ENCODE measurements at places on chromosomes 16 and 17. TPM values are rescaled to one million over a fixed set of nuclear protein-coding genes. Genes with fewer than 3 reads are reported as not detected.

Gene SLFN13
- total RNA-seq, result 28.6 TPM

Gene SP2
- total RNA-seq, result 17.4 TPM

Gene CCT6B
- 0.69 TPM for total RNA-seq

Gene FBXO39
- not detected for total RNA-seq

- DNase-seq, result no peak
Observed at GRCh38 chr17:77118251-77118928, 22.4 kb upstream of the SEC14L1 start.

DNA sequence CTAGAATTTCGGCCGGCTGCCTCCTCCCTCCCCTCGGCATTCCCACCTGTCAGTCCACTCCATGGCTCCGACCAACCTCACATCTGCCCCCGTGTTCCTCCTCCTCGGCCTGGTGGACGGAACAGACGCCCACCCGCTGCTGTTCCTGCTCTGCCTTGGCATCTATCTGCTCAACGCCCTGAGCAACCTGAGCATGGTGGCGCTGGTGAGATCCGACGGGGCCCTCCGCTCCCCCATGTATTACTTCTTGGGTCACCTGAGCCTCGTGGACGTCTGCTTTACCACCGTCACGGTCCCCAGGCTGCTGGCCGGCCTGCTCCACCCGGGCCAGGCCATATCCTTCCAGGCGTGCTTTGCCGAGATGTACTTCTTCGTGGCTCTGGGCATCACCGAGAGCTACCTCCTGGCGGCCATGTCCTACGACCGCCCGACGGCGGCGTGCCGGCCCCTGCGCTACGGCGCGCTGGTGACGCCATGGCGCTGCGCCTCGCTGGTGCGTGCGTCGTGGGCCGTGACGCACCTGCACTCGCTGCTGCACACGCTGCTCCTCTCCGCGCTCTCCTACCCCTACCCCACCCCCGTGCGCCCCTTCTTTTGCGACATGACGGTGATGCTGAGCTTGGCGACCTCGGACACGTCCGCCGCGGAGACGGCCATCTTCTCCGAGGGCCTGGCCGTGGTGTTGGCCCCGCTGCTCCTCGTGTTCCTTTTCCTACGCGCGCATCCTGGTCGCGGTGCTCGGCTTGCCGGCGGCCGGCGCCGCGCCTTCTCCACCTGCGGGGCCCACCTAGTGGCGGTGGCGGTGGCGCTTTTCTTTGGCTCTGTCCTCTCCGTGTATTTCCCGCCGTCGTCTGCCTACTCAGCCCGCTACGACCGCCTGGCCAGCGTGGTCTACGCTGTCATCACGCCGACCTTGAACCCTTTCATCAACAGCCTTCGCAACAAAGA, at the start of gene OR3A2:
TSS of gene OR3A2 (minus strand) at position 440 of the 948 bp plus-strand sequence.
- peak; percentile 31 for DNase-seq

- DNase-seq, result peak; percentile 96
Observed at GRCh38 chr16:66516808-66517585, 32.9 kb downstream of the TK2 start.

DNA sequence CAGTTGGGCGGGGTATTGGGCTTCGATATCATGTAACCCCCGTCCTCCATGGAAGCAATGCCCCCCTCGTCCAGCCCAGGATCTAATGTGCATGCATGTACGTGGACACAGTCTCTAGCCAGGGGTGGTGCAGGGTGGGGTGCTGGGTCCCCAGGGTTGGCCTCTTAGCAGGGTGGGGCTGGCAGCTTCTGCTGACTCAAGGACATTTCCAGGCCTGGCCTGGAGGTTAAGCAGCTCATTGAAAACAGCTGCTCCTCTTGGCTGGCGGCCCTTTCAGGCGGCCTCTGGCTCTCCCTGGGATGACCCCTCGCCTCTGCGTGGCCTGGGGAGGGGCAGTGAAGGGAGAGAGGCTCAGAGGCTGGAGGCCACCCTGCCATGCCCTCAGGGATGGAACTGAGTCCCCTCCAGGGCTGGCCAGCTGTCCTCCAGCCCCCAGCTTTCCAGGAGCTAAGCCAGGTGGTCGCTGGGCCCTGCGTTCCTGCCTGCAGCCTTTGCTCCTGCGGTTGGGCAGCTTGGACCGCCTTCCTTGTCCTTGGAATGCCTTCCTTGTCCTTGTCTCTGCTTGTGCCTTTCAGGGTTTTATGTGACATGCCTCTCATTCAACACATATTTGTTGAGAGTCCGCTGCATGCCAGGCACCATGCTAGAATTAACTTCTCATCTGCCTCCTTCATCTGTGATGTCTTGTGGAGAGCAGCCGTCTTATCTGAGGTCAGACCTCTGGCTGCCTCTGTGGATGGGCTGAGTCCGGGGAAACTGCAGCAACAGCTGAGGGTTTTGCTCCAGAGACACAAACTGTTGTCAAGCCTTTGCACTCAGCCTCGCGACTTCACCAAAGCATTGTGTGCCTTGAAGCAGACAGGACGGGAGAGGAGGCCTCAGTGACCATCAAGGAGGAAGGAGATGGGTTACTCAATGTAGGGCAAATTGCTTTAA, 26.6 kb downstream of the MRC2 start:
- peak; percentile 27 for DNase-seq

DNA sequence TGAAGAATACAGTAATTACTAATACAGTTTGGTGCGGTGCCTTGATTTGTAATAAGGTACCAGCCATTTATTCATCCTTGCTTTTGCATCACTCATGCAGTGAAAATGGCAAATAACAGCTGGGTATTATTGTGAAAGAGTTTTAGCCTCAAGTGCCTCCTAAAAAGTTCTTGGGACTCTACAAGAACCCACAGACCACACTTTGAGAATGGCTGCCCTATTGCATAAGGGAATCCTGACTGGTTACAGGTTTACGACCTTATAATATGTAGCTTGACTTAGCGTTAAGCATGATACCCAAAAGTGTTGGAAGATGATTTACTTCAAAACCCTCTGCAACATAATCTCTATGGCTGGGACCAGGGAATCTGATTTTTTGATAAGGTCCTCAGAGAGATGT, 4.2 kb downstream of the MYH13 start:
- DNase-seq, result no peak

GRCh38 chr17:48127371-48128051, 19.9 kb downstream of the SNX11 start:
- no peak for DNase-seq

GRCh38 chr17:12727076-12727760, 61.5 kb downstream of the MYOCD start:
- no peak for DNase-seq

DNA sequence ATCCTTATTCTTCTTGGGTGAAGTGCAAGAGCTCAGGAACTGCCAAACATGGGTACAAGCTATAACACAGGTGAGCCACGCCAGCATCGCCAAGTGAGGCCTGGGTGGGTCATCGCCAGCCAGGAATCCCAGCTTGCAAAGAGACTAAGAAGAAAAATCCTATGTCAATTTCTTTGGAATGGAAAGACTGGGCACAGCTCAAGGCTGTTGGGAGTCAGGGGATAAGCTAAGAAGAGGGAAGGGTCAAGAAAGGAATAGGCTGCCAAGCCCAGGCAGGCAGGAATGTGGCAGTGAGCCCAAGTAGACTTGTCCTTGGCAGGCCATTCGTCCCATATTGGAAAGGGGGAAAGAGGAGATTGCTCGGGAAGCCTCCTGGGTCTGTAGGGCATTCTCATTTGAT, 191.4 kb upstream of the CDH5 start:
- no peak for DNase-seq

DNA sequence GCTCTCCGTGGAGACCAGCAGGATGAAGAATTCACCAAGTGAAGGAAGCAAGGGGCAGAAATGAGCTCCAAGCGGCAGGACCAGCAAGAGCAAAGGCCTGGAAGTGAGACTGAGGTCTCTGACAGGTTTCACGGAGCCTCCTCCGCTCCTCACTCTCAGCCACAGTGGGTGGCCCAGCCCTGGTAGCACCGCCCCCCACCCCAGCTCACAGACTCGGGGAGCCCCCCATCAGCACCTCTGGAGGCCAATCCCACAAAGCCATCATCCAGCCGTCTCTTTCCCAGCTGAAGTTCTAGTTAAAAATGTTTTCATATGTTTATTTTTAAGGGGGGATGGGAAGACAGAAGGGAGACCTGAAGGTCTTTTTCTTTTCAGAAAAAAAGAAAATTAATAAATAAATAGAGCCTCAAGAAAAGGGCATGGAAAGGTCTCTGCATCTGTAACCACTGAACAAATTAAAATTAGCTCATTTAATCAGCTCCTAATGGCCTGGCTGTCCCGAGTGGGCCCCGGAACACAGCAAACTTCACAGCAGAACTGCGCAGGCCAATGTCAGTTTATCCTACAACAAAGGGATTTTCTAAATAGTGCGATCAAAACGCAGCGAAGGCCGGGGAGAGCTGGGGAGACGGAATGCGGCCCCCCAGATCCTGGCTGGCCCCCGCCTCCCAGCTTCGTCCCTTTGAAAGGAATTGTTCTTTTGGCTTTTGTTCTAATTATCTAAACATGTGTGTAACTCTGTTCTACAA, 190.3 kb downstream of the ZNF423 start:
- no peak for DNase-seq

GRCh38 chr17:18858567-18859245, 775 bp downstream of the PRPSAP2 start:
- no peak for DNase-seq

DNA sequence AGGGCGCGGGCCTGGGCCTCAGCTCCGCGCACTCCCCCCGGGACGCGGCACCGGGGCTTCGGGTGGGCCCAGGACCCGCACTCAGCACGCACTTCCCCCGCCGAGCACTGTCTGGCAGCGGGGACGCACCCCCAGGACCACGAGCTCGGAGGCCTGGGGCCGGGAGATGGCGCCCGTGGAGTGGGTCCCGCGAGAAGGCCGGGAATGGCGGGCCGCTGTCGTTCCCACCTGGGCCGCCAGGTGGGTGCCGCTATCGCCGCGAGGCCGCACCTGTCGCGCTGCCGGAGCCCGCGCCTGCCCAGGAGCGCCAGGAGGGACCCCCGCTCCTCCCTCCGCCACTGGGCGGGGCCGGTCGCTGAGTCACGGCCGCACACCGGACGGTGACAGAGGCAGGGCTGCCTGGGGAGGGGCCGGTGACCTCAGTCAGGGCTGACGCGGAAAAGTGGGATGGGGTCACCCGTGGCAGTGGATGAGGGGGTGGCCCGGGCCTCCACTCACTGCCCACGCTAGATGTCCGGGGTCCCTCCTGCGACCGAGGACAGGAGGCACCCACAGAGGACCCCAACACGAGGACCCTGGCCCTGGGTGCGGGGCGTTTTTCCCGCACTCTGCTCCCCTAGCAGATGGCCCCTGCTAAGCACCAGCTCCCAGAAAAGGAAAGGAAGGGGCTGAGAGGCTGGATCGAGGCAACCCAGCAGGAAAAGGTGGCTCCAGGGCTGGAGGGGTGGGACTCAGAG, 6.9 kb upstream of the ACTG1 start:
- DNase-seq, result peak; percentile 73

DNA sequence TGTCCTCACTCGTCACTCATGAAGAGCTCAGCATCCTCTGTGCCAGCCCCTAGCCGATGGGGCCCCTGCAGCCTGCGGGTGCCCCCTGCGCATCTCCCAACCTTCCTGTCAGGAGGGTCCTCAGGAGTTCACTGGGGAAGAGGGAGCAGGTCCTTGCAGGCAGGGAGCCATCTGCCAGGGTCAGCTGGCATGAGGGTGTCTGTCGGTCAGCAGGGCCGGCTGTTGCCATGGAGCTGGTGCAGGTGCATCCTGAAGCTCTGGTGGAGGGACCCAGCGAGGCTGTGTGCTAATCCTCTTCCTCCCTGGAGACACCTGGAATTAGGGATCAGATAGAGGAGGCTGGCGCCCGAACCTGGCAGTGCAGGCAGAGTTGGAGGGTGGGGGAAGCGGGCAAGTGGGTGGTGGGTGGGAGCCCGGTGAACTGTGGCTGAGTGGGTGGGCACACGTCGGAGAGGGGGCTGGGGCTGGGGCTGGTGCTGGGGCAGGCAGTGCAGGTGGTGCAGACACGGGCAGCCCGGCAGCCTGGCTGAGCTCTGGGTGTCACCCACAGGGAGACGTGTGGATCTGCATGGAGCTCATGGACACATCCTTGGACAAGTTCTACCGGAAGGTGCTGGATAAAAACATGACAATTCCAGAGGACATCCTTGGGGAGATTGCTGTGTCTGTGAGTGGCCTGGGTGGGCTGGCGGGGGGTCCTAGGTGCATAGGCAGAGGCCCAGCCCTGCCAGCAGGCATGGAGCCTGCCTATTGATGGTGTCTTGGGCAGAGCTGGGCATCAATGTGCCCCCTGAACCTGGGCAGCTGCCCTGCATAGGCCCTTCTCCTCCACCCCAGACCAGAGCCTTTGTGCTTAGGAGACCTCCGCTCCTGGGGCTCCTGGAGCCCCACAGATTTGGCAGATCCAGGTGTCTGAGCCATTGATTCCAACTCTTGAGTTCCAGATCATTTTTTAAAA, 17.4 kb downstream of the MAP2K3 start:
- DNase-seq, result no peak

- DNase-seq, result no peak
Observed at GRCh38 chr17:48576479-48577309, 1.5 kb downstream of the HOXB4 start.

DNA sequence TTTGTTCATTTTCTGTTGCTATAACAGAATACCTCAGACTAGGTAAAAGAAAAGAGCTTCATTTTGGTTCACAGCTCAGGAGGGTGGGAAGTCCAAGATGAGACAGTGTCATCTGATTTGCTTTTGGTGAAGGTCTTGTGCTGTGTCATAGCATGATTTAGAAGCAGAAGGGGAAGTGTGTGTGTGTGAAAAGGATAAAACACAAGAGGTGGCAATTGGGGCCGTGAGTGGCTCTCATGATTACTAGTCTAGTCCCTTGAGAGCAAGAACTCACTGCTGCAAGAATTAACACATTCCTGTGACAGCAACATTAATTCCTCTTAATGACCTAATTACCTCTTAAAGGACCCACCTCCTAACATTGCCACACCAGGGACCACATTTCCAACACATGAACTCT, 8.3 kb downstream of the SLC35G3 start:
- peak; percentile 56 for DNase-seq

GRCh38 chr16:15621889-15622288, 21.1 kb downstream of the MARF1 start:
- DNase-seq, result no peak

DNA sequence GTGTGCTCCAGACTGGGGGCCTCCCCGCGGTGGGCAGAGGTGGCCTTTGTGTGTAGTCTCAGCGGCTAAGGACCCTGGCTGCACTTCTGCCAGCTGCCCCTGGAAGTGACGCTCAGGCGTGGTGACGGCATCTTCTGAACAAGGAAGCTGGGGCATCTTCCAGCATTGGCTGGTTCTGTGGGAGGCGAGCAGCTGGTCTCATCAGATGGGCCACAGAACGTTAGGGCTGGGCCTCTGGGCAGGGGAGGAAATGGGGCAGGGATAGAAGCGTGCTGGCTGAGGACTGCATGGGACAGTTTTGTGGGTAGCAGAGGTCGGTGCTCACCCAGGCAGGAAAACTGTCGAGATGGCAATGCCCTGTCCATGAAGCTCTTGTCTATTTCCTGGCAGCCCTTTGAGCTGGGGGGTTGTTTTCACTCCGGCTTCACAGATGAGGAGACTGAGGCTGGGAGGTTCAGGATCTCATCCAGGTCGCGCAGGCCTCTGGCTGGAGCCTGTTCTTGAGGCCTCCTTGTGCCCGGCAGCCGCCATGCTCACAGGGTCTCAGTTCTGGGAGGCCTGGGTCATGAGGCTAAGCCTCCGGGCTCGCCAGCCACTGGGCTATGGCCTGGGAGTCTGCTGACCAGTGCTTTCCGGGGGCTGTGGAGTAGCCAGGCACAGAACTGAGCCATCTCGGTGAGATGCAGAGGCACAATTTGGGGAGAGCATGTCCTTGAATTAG, 16.3 kb downstream of the IRF8 start:
- DNase-seq, result no peak

- DNase-seq, result no peak
Observed at GRCh38 chr17:38940404-38940803, 15.0 kb downstream of the LASP1NB start.

GRCh38 chr17:38464723-38465390, 36.6 kb downstream of the ARHGAP23 start:
- DNase-seq, result no peak

Measured in activated naive CD4-positive, alpha-beta T cell treated with anti-CD3 and anti-CD28 coated beads for 36 hours (primary cell).